ENCODE measurements at places on chromosomes 3 and 15.

- H3K27me3 ChIP-seq: no peaks in the 10 kb centered on the region
- H3K27ac ChIP-seq: no peak overlapping the region
- no peaks in the 10 kb centered on the region for H3K36me3 ChIP-seq
Measured at GRCh38 chr15:51801391-51801835, 28.0 kb upstream of the TMOD3 start.

GRCh38 chr3:100009276-100010086 is 104.8 kb downstream of the FILIP1L start:
- DNase-seq: no peak
- no peaks in the 10 kb centered on the region for H3K27me3 ChIP-seq
- H3K4me3 ChIP-seq: no peak overlapping the region
- peaks cover 51% of the 10 kb centered on the region for H3K4me1 ChIP-seq
- no peak overlapping the region for H3K27ac ChIP-seq

DNA sequence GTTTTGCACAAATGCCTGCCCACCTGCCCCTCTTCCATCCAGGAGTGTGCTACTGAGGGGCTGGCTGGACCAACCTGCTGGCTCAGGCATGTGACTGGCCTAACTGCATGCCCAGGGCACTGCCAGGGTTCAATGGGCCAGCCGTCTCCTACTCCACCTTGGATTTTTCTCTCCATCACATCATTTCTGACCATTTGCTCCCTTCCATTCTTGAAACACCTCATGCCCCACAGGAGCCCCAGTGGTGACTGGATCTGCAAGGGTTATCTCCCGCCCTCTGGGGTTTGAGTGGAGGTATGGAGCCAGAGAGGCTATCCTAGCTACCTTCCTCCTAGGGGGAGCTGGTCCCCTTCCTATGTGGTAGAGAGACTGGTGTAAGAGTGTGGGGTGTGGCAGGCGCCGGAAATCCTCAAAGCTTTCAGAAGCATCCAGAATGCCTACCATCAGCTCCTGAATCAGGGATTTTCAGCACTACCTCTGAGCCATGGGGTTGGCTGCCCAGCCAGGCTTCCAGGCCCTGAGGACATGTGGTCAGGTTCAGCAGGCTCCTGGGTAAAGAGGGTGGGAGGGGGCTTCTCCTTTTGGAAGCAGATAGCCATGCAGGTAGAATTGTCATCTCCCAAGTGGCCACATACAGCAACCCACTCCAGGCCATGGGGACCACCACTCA is 2.9 kb upstream of the MANF start:
- peaks cover 25% of the 10 kb centered on the region for H3K27me3 ChIP-seq
- no peak overlapping the region for H3K27ac ChIP-seq
- peaks cover 35% of the 10 kb centered on the region for H3K36me3 ChIP-seq
- H3K4me1 ChIP-seq: peaks cover 7% of the 10 kb centered on the region
- no peak for DNase-seq

DNA sequence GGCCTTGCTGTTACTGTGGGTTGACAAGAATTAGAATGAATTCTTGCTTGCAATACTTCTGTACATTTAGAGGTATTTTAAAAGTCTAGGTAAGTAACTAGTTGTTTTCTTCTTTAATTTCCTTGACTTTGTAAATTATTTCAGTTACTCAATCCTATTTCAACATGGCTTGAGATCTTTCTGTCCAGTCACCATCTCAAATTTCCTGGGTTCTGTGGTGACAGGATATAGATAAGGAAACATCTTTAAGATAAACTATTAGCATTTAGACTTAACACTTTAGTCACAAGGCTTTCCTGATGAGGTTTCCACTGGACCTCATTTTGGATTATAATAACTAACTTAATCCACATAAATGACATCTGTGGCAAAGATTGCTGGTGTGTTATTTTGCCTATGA is 195.9 kb upstream of the DPH6 start:
- H3K4me1 ChIP-seq: peaks cover 7% of the 10 kb centered on the region
- no peak for DNase-seq
- H3K27ac ChIP-seq: no peak overlapping the region

GRCh38 chr3:194723846-194724618 is 38.3 kb downstream of the FAM43A start:
- DNase-seq: no peak
- peaks cover 8% of the 10 kb centered on the region for H3K27me3 ChIP-seq
- no peak overlapping the region for H3K27ac ChIP-seq
- no peaks in the 10 kb centered on the region for H3K4me1 ChIP-seq
- no peak overlapping the region for H3K4me3 ChIP-seq

DNA sequence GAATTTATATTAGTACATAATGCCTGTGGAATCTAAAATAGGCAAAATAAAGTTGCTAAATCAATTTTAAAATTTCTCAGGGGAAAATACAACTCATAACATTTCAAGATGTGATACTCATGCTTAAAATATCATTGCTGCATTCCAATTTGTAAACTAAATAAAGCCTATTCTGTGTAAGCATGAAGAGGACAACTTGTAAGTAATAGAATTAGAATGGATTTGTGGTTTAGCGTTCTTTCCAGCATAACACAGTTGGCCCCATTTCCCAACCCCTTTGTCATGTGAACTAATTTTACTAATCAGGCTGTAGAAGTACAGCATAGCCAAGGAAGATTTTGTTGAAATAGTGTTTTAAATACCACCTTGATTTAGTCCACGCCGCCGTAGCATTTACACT is 437.2 kb downstream of the SI start:
- no peak for DNase-seq
- no peaks in the 10 kb centered on the region for H3K4me1 ChIP-seq
- no peak overlapping the region for H3K27ac ChIP-seq
- H3K36me3 ChIP-seq: no peaks in the 10 kb centered on the region
- H3K27me3 ChIP-seq: no peaks in the 10 kb centered on the region

GRCh38 chr15:73906346-73907034 is 19.8 kb upstream of the LOXL1 start:
- peaks cover 87% of the 10 kb centered on the region for H3K27me3 ChIP-seq

DNA sequence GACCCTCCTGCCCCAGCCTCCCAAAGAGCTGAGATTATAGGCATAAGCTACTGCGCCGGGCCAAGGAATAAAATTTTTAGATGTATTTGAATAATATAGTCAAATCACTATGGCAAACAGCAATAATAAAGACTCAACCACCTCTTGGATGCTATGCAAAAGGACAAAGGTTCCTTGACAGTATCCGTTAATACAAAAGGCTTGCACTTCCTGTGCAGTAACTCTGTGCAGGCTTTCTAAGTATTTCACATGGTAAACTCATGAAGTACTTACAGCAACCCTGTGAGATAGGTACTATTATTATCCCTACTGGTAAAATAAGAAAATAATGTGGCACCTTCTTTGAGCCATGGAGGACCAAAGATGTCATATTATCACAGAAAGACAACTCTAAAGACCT is 86.8 kb downstream of the SHQ1 start:
- H3K27ac ChIP-seq: no peak overlapping the region
- no peaks in the 10 kb centered on the region for H3K4me1 ChIP-seq
- no peaks in the 10 kb centered on the region for H3K27me3 ChIP-seq

DNA sequence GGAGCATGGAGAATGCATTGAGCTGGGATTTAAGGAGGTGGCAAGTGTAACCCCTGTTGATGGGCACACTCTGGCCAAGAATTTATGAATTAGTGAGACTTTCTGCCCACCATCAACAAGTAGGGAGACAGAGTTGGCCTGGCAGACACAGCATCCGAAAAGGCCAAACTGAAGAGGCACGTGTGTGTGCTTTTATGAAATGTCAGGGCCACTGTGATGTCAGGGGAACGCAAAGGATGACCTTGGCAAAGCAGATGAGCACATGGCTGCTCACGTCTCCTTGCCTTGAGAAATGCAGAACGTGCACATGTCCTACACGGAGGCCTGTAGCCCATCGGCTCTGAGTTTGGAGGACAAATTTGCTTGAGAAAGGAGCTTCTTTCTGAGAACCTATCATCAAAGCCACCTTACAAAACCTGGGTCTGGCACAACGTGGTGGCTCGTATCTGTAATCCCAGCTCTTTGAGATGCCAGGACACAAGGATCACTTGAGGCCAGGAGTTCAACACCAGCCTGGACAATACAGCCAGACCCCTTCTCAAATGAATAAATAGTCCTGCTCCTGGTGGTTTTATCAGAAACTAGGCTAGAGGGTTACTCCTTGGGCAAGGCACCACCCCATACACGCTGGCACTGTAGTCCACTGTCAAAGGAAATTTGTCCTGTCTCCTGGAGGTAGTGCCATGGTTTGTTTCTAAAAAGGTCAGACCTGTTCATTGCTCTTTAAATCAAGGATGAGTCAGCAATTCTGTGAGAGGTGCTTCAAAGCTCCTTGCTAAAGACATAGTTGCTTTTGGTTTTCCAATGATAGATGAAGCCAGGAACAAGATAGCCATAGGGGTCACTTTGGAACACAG is 941 bp upstream of the SH3BP5 start:
- no peak overlapping the region for H3K27ac ChIP-seq
- H3K27me3 ChIP-seq: no peaks in the 10 kb centered on the region
- no peak for DNase-seq
- peak overlapping the region; percentile 90 for H3K4me3 ChIP-seq
- peaks cover 14% of the 10 kb centered on the region for H3K36me3 ChIP-seq

DNA sequence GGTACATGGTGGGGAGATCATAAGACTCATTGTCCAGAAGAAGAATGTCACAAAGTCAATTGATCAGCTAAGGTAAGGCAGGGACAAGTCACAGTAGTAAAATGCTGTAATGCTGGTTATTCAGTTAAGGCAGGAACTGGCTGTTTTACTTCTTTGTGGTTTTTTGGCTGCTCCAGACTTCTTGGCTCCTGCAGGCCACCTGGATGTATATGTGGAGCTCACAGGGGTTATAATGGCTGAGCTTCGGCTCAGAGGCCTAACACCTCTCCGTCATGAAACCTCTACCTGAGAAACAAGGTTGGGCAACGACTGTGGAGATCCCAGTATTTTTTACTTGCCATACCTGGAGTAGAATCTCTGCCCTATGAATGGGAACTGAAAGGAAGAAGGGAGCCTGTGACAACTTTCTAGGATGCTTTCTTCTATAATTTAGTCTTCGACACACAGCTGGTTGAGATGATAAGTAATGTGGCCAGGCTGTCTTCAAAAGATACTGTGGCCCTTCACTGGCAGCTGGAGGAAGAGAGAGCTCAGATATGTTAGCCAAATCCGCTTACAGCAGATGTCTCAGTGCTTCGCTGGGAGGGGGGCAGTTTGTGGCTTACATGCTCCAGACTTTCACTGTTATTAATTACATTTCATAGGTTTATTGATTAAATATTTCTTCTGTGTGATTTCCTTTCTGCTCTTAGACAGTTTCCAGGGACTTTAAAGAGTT is 887.8 kb downstream of the IGSF11 start:
- no peak overlapping the region for H3K4me3 ChIP-seq
- H3K27me3 ChIP-seq: no peaks in the 10 kb centered on the region
- DNase-seq: no peak
- no peaks in the 10 kb centered on the region for H3K4me1 ChIP-seq
- no peaks in the 10 kb centered on the region for H3K36me3 ChIP-seq

DNA sequence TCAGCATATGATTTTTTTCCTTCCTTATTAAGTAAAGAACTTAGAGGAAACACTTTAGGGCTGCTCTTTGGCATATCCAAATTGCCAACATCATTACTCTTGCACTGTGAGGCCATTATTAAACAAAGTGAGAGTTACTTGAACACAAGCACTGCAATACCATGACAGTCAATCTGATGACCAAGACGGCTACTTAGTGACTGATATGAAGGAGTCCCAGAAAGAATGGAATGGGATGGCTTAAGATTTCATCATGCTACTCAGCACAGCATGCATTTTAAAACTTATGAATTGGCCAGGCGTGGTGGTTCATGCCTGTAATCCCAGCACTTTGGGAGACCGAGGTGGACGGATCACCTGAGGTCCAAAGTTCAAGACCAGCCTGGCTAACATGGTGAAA is 55.2 kb downstream of the FAM98B start:
- no peaks in the 10 kb centered on the region for H3K4me1 ChIP-seq
- no peaks in the 10 kb centered on the region for H3K36me3 ChIP-seq
- DNase-seq: no peak
- H3K27ac ChIP-seq: no peak overlapping the region

- no peaks in the 10 kb centered on the region for H3K27me3 ChIP-seq
- no peak for DNase-seq
- no peak overlapping the region for H3K4me3 ChIP-seq
- H3K27ac ChIP-seq: no peak overlapping the region
- H3K4me1 ChIP-seq: no peaks in the 10 kb centered on the region
Measured at GRCh38 chr15:95812491-95812890, 518.0 kb upstream of the NR2F2 start.

DNA sequence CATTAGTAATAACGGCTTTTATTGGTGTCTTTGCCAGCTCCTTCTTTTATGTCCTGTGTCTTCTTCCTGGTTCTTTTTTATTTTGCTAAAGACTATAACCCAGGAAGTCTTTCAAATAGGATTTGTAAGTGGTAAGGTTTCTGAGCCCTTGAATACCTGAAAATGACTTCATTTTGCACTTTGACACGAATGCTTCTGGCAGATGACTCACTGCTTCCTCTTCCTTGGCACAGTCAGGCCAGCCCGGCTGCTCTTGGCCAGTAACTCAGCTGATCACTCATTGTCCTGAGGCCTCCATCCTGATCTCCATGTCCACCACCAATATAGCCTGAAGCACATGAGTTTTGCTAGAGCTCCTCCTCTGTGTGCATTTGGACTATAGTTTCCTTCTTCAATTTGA is 48.7 kb upstream of the NR2E3 start:
- H3K27me3 ChIP-seq: no peaks in the 10 kb centered on the region
- H3K4me1 ChIP-seq: peaks cover 20% of the 10 kb centered on the region
- peaks cover 13% of the 10 kb centered on the region for H3K36me3 ChIP-seq
- H3K27ac ChIP-seq: peak overlapping the region; percentile 76
- peak overlapping the region; percentile 12 for H3K4me3 ChIP-seq

DNA sequence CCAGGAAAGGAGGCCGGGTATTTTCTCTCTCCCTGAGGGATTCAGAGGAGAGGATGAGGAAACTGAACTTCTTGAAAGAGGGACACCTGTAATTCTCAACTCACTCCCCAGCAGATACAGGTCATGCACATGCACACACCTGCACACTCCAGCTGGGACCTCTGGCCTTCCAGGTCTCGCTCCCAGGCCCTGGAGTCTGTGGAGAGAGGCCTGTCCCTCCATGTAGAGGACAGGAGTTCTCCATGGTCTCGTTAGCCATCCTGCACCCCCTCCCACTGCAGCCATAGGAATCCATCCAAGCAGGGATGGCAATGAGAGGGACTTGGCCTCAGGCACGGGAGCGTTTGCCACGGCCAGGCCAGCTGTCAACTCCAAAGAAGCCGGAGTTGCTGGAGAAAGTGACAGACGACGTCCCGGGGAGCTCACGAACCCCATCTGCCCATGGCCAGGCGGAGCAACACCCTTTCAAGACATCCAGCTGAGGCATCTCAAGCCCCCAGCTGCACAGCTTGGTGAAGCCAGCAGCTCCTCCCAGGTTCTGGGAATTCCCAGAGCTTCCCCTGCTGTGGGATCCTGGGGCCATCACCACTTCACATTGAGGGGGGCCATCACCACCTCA is 223.3 kb downstream of the UACA start:
- peaks cover 18% of the 10 kb centered on the region for H3K4me1 ChIP-seq
- no peak overlapping the region for H3K4me3 ChIP-seq
- H3K27me3 ChIP-seq: peaks cover 34% of the 10 kb centered on the region
- no peak for DNase-seq
- no peak overlapping the region for H3K27ac ChIP-seq
- H3K36me3 ChIP-seq: no peaks in the 10 kb centered on the region
